Activated CD8-positive, alpha-beta memory T cell treated with anti-CD3 and anti-CD28 coated beads for 24 hours (primary cell): ENCODE measurements at places on chromosomes 2 and 18.

GRCh38 chr2:57450170-57450569 is 596.4 kb upstream of the VRK2 start:
- DNase-seq, result no peak

- no peak for DNase-seq
Measured at GRCh38 chr2:12587729-12588522, 128.8 kb upstream of the TRIB2 start.

- DNase-seq, result no peak
Measured at GRCh38 chr2:174594456-174594855, 3.1 kb downstream of the WIPF1 start.

DNA sequence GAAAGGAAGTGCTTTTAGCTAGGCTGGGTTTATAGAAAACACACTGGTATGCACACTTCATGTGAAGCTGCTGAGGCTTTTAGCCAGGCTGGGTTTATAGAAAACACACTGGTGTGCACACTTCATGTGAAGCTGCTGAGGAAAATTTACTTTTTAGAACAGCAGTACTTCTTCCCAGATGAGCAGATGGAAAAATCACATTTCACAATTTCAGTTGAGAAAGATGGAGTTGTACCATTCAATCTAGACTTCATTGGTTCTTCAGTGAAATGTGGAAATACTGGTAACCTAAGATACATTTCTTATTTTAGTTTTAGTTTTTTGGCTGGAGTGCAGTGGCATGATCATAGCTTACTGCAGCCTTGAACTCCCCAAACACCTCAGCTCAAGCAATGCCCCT is 11.1 kb downstream of the SNTG2 start:
- DNase-seq, result no peak

- no peak for DNase-seq
Measured at GRCh38 chr2:223220658-223220925, 168.6 kb downstream of the KCNE4 start.

DNA sequence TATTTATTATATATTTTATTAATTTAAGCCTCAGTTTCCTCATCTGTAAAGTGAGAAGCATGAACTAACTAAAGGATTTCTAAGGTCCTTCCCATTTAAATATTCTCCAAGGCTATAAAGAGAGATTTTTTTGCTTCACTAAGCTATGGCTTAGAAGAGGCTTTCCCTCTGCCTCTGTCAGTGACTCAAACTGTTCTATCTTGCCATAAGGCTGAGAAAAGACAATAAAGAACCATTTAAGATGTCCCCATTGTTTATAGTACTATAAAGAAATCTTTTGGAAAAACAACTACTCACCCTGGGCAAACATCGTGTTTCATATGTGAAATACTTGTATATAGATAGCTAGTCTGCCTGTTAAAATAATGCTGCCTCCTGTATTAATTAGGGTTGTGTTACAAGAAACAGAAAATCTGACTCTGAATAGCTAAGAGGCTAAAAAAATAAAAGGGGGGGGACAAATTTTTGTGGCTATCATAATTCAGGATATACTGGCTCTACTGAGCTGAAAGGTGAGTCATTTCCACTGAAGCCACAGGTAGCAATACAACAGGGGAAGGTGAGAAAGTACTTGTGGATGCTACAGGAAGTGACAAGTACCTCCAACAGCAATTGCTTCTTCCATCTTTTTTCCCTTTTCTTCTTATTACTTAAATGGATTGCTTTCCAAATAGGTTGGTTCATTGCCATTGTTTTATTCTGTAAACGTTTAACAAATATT is 25.4 kb downstream of the EPHA4 start:
- DNase-seq, result no peak

DNA sequence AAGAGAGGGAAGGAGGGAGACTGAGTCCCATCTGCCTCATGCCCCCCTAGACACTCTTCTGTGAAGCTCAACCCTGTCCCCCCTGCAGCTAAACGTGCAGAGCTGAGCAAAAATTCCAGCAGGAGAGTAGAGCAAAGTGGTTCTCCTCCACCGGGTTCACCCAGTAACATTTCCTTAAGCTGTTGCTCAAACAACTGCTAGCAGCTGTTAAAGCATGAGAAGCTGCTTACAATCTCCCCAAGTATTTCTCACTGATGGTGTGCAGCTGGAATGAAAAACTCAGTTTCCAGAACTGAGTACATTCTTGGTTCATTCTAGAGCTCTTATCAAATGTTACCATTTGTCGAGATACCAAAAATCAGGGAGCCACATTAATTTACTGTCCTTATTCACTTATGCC is 92.3 kb downstream of the STK39 start:
- no peak for DNase-seq

GRCh38 chr2:145750612-145751011 is 1230.7 kb upstream of the ZEB2 start:
- DNase-seq, result no peak

- DNase-seq, result no peak
Measured at GRCh38 chr2:120499784-120500495, 154.0 kb downstream of the INHBB start.

DNA sequence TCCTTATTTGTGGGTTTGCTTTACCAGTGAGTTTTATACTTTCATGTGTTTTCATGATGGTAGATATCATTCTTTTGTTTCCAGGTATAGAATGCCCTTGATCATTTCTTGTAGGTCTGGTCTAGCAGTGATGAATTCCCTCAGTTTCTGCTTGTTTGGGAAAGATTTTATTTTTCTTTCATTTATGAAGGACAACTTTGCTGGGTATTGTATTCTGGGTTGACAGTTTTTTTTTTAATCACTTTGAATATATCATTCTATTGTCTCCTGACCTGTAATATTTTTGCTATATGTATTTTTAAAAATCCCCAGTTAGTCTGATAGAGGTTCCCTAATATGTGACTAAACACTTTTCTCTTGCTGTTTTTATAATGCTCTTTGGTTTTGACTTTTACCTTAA is 58.3 kb upstream of the GALNT3 start:
- no peak for DNase-seq

- no peak for DNase-seq
Measured at GRCh38 chr2:190820416-190820815, 60.2 kb upstream of the GLS start.

DNA sequence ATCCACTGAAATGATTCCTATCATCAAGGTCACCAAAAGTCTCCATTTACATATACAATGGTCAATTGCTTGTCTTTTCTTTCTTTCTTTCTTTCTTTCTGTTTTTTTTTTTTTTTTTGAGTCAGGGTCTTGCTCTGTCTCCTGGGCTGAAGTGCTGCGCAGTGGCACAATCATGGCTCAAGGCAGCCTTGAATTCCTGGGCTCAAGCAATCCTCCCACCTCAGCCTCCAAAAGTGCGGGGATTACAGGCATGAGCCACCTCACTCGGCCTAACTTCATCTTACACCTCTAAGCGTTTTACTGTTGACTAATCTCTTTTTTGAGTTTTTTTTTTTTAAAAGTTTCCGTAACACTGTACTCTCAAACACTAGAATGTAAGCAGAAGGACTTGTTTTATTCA is 867 bp downstream of the SF3B6 start:
- no peak for DNase-seq

DNA sequence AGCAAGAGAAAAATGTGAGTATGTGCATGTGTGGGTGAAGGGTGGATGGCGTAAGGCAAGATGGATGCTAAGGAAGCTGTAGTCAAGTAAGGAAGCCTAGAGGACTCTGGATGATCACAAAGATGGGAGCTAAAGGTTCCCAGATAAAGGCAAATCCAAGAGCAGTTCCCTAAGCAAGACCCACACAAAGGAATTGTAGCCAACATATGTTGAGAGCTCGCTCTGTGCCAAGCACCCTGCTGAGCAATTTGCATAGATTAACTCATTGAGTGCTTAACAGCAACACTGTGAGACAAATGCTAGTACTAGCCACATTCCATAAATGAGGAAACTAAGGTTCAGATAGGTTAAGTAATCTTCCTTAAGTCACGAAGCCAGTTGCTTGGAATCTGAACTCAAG is 132.6 kb downstream of the C1D start:
- DNase-seq, result no peak
